Activated naive CD4-positive, alpha-beta T cell treated with anti-CD3 and anti-CD28 coated beads, Interleukin-2, amount 50 U/mL, for 72 hours (primary cell): ENCODE measurements at places on chromosomes 3 and 15. TPM values are rescaled to one million over a fixed set of nuclear protein-coding genes. Genes with fewer than 3 reads are reported as not detected.

- peak; percentile 45 for DNase-seq
These were observed 38.6 kb downstream of the ACSBG1 start for GRCh38 chr15:78195735-78196201.

- DNase-seq = no peak
These were observed 843 bp downstream of the ATG7 start for GRCh38 chr3:11272906-11273574.

- no peak for DNase-seq
These were observed 4.5 kb downstream of the RNF168 start for GRCh38 chr3:196499061-196499460.

DNA sequence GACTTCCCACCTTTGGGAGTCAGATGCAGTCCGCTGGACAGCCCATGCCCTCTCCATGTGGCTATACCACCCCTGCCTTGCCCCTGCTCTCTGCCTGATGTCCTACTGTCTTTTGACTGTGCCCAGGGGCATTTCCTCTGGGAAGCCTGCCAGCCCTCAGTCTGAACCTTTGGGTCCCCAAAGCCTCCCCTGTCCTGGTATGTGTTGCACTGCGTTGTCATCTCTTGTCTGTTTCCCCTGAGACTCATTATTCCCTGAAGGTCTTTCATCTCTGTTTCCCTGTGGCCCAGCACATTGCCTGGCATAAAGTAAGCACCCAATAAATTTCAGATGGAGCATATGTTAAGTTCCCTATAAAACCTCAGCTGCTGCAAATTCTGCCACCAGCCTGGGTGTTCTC is 236.6 kb upstream of the CTDSPL start:
- no peak for DNase-seq

- no peak for DNase-seq
These were observed 123.1 kb upstream of the SLC2A2 start for GRCh38 chr3:171149526-171150116.

DNA sequence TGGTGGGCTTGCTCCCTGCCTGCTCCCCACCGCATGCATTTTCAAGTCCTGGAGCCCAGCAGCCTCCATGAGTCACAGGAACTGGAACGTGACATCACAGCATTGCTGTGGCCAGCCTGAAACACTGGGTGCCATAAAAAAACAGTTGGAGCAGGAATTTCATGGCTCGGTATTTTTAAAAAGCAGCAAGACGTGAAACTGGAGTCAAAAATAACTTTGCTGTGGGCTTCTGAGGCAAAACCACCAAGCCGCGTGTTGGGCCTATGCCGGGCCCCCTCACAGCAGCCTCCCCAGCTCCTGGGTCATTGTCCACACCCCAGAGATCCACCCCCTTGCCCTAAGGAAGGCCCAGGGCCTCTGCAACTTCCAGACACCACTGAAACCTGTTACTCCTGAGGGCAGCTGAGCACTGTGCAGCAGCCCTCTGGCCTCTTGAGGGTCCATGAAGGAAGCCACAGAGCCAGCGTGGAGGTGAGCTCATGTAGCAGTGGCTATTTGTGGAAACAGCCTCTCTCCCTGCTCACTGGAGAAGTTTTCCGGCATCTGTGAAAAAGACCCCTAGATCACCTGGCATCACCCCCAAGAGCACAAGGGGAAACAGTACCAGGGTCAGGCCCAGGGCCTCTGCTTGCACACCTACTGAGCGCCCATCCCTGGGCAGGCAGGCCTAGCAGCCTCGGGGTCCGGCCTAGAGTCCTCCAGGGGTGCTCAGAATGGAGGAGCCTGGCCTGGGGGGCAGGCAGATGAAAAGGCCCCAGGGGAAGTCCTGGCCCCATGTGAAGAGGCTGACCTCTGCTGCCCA is 34.0 kb upstream of the DUSP7 start:
- no peak for DNase-seq

GRCh38 chr15:52800828-52801747 is 11.0 kb upstream of the ONECUT1 start:
- no peak for DNase-seq

DNA sequence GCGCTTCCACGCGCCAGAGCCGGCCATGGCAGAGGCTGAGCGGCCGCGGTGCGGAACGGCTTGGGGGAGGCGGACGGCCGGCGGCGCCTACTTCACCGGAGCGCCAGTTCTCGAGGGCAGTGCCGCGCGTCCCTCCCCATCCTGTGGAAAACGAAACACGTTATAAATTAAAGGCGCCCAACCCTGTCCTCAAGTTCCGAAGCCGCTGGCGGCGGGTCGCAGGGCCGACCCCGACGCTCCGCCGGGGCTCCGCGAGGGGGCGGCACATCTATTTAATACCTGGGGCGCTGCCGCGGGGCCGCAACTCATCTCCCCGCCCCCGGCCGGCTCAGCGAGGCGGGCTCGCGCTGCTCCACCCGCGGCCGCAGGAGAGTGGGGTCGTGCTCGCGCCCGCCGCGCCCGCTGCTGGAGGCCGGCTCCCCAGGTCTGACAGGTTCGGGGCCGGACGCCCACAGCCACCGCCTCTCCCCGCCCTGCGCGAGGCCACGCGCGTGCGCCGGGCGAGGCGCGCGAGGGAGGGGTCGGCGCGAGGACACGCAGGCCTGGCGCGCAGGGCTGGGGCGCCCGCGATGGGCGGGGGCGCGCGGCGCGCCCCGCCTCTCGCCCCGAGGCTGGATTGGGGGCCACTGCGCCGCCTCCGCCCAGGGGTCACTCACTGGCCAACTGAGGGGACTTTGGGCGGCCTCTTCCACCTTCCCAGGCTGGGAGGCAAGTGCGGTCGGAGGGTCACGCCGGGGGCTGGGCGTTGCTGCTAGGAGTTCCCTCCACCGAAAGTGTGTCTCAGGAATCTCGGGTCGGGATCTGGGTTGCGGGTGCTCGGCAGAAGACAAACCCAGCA is at the start of gene SLC30A4:
Gene SLC30A4 (minus strand): TSS at position 428 of the 838 bp plus-strand sequence. CDS start 401 bp downstream, at position 27.
- DNase-seq = peak; percentile 62

Gene ARGFX
- not detected for total RNA-seq

Gene SNUPN
- 37.3 TPM for total RNA-seq

Gene KIF15
- 37.8 TPM for total RNA-seq

Gene FBXW12
- not detected for total RNA-seq

Gene IQSEC1
- total RNA-seq = 25.0 TPM
